ENCODE measurements at places on chromosomes 2 and 18. TPM values are rescaled to one million over a fixed set of nuclear protein-coding genes. Genes with fewer than 3 reads are reported as not detected.

DNA sequence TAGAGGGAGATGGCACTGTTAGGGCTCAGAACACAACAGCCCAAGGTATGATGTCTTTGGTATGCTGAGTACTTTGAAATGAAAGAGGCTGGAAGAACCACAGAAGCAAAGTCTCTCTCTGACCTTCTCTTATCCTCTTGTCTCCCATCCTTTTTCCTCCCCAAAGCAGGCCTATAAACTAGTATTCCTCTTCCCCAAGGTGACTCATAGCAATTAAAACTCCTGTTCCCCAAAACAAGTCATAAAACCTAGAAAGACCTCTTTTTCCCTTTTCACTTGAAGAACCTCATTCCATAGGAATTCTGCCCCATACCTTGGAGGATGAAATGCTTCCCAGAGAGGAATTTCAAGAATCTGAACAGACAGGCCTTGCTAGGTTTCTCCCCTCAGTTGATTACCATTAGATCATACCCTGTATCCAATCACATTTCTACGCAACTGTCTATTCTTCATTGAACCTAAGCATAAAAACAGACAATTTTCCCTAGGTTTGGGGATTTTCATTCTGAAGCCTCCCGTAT is 25.7 kb downstream of the MDH1 start:
- no peak for DNase-seq

- no peak for DNase-seq
Observed at GRCh38 chr18:24104486-24104885, 34.4 kb upstream of the CABYR start.

GRCh38 chr2:138787053-138787666 is 7.0 kb upstream of the NXPH2 start:
- DNase-seq: no peak

DNA sequence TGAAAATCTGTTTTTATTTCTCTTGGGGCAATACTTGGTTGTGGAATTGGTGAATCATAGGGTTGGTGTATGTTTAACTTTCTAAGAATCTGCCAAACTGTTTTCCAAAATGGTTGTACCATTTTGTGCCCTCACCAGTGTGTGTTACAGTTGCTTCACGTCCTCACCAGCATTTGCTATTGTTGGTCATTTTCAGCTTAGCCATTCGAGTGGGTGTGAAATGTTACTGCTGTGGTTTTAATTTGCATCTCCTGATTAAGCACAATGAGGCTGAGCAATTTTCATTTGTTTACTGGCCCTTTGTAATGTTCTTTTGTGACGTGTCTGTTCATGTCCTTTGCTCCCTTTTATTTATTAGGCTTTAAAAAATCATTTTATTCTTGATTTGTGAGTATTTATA is 49.7 kb downstream of the FOSL2 start:
- no peak for DNase-seq

The RNF103 gene
- total RNA-seq: 22.2 TPM
